ENCODE measurements at places on chromosomes 5 and 9.

- no peak for DNase-seq
These were observed 118.2 kb upstream of the PRR16 start for GRCh38 chr5:120345947-120346346.

DNA sequence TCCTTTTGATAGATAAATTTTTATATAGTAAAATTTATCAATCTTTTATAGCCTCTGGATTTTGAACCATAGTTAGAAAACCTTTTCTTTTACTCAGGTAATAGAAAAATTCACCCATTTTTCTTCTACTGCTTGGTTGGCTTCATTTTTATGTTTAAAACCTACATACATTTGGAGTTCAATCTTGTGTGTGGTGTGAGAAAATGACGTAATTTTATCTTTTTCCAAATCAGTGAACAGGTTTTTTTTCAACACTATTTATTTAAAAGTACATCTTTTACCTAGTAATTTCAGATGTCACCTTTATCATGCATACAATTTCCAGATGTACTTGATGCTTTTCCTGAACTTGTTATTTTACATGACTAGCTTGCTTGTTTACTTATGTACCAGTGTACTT lies 200.2 kb downstream of the TRIM36 start:
- DNase-seq: no peak

- no peak for DNase-seq
These were observed 102.0 kb downstream of the PTTG1 start for GRCh38 chr5:160523502-160524163.

- no peak for DNase-seq
These were observed 13.1 kb upstream of the HSD17B4 start for GRCh38 chr5:119439140-119439631.

- DNase-seq: no peak
These were observed 32.8 kb upstream of the POMT1 start for GRCh38 chr9:131469951-131470350.

- DNase-seq: no peak
These were observed 41.2 kb upstream of the PLPP1 start for GRCh38 chr5:55575815-55576583.

DNA sequence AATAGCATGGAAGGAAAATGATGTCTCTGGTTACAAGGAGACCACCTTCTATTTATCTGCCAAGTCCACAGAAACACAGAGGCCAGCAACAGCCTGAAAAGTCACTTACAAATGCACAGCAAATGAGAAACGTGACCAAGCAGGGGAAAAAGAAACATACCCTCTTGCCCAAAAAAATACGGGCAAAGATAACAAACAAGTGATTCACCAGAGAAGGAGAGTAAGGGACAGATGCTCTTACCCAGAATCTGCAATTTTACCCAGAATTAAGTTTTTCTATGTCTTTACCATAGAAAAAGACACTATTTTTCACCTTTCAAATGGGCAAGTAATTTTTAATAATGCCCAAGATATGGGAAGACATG lies 28.1 kb downstream of the CAMSAP1 start:
- no peak for DNase-seq

DNA sequence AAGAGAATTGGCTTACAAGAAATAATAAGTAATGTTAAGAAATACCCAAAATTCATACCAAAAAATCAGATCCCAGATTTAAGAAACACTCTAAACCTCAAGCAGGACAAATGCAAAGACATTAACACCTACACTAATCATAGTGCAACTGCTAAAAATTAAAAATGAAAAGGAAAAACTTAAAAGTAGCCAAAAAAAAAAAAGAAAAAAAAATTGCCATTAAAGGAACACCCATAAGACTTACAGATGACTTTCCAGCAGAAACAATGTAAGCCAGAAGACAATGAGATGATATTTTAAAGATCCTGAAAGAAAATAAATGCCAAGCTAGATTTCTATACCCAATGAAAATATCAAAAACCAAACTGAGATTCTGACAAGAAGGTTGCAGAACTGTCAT lies 101.5 kb downstream of the DENND1A start:
- no peak for DNase-seq

- DNase-seq: no peak
These were observed 340.4 kb downstream of the CTNND2 start for GRCh38 chr5:11563822-11564221.

DNA sequence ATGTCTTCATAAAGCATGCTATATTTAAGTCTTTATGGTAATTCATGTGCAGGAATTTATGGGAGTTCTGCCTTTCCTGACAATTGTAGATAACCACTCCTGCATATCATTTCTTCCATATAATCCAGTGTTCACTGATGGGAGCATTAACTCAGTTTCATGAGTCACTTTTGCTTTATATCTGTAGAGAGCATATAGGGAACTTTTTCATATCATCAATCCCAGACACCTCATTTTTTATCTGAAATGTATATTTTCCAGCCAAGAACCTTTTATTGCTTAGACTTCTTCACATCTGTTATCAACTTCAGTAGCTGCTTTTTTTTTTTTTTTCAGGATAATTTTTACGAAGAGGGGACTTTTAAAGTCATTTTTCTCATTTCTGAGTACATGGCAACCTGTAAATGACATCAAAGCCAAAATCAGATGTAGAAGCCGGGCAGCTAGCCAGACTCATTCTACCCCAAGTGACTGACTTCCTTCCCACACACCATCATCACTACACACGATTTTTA lies 41.1 kb downstream of the NFX1 start:
- no peak for DNase-seq

DNA sequence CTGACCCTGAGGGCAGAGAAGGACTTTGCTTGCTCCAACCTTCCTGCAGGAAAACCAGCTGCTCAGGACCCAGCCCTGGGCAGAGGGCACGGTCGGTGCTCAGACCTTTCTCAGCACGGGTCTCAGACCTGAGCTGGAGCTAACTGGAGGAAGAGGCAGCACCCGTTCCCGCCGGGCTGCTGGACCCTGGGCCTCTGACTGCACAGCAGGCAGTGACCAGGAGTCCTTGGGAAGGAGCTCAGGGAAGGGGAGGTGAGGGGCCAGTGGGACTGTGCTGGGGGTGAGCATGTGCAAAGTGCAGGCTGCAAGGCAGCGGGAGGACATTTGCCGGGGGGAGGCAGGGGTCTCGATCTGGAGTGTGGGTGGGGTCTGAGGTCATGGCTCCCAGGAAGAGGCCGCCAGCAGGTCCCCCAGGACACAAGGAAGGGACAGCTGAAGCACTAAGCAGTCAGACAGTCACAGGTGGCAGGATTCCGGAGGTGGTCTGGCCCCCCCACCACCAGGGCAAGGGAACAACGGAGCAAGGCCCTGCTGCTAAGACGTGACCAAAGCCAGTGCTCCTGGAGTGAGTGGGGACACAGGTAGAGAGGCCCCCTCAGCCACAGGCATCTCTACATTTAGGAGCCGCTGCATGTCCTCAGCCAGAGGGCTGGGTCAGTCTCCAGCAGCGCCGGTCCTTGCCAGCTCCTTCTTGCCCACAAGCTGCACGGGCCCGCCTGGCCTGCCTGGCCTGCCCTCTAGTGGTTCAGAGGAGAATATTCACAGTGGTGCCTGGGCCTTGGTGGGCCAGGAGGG lies 4.8 kb upstream of the DPM2 start:
- peak; percentile 43 for DNase-seq

DNA sequence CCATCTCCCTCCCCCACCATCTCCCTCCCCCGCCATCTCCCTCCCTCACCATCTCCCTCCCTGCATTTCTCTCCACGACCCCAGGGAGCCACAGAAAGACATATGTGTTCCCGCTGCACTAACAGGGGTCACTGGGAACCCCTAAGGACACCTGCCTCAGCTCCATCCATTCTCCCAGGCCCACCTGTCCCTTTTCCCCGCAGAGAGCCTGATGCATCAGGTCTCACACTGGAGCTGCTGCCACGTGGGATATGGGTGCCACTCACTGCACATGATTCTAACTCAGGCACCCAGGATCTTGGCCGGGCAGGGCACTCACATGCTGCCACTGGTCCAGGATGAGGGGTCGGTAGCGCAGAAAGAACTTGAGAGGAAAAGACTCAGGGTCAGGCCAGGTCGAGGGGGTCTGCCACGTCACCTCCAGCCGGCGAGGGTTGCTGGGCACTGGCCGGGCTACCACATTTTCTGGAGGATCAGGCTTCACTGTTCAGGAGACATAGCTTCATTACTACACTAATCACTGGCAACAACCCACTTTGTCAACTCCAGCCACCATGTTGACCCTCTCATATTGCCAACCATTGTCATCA lies 33.2 kb upstream of the ENHO start:
- DNase-seq: no peak

- no peak for DNase-seq
These were observed 1.5 kb downstream of the CERT1 start for GRCh38 chr5:75509956-75510355.
